Right renal pelvis (tissue), 4 donors: ENCODE measurements at places on chromosomes 5 and 9.

- DNase-seq = no peak
Measured at GRCh38 chr9:132806306-132806705, 71.8 kb downstream of the AK8 start.

GRCh38 chr5:146229222-146229621 lies 25.8 kb downstream of the RBM27 start:
- no peak for DNase-seq

DNA sequence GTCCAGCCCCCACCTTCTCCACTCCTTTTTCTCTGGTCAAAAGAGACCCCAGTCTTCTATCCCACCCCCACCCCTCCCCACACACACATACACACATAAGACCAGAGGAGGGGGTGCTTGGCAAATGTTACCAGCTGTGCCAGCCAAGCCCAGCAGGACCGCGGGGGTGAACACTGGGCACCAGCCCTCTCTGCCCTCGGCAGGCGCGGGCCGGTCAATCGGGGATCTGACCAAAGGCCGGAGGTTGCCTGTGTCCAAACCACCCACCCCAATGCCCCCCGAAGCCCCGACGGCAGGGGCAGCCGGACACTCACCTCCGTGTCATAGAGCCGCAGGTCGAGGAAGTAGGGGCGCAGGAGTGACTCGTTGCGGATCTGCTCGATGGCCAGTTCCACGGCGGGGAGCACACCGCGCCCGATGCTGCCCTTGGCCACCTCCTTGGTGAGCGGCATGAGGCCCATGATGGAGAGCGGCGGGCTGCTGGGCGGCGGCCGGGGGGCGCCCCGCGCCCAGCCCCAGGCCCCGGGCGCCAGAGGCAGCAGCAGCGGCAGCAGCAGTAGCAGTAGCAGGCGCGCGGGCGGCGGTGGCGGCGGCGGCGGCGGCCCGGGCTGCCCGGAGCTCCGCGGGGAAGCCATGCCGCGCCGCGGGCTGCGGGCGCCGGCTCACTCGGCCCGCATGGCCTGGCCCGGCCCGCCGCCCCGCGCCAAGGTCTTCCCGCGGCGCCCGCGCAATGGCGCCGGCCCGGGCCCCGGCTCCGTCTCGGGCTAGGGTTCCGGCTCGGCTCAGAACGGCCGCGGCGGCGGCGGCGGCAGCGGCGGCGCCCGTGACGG lies 417 bp downstream of the GABBR2 start:
- DNase-seq = no peak

- no peak for DNase-seq
Measured at GRCh38 chr9:121299467-121300282, 31.7 kb downstream of the GSN start.

GRCh38 chr9:88224938-88225337 lies 86.7 kb upstream of the SPATA31C2 start:
- DNase-seq = no peak

DNA sequence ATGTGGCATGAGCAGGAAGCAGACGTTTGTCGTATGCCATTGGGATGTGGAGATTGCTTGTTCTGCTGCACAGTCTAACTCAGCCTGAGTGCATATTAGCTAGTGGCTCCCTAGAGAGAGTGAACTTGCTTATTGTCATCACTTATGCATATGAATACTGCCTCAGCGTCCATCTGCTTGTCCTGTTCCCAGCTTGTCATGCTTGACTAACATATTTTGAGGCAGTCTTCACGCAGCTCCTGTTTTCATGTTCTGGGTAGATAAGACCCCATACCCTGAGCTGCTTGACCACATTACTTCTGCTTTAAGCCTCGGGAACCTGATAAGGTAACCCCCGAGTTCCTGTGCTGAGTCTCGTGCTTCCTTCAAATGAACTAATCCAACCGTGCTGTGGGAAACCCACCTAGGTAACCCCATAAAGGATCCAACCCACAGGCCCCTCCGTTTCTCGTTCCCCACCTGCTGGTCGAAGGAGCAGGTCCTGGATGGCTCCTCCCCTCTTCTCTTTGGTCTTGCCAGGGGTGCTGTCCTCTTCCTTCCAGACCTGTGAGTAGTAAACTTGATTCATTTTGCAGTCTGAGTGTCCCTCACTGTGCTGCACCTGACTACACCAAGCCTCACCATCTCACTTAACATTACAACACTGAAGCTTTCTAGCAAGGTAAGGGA lies 25.0 kb downstream of the ANKRD33B start:
- DNase-seq = no peak

- no peak for DNase-seq
Measured at GRCh38 chr5:54713923-54714581, 196.5 kb downstream of the SNX18 start.

DNA sequence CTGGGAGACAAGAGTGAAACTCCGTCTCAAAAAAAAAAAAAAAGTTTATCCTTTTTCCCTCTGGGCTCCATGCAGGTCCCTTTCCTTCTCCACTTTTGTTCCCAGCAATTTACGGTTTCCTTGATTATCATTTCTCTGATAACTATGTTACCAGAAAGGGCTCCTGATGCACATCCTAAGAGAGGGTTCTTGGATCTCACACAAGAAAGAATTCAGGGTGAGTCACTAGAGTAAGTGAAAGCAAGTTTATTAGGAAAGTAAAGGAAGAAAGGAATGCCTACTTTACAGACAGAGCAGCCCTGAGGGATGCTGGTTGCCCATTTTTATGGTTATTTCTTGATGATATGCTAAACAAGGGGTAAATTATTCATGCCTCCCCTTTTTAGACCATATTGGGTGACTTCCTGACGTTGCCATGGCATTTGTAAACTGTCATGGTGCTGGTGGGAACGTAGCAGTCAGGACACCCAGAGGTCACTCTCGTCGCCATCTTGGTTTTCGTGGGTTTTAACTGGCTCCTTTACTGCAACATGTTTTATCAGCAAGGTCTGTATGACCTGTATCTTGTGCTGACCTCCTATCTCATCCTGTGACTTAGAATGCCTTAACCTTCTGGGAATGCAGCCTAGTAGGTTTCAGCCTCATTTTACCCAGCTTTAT lies 13.5 kb upstream of the MELK start:
- DNase-seq = no peak

DNA sequence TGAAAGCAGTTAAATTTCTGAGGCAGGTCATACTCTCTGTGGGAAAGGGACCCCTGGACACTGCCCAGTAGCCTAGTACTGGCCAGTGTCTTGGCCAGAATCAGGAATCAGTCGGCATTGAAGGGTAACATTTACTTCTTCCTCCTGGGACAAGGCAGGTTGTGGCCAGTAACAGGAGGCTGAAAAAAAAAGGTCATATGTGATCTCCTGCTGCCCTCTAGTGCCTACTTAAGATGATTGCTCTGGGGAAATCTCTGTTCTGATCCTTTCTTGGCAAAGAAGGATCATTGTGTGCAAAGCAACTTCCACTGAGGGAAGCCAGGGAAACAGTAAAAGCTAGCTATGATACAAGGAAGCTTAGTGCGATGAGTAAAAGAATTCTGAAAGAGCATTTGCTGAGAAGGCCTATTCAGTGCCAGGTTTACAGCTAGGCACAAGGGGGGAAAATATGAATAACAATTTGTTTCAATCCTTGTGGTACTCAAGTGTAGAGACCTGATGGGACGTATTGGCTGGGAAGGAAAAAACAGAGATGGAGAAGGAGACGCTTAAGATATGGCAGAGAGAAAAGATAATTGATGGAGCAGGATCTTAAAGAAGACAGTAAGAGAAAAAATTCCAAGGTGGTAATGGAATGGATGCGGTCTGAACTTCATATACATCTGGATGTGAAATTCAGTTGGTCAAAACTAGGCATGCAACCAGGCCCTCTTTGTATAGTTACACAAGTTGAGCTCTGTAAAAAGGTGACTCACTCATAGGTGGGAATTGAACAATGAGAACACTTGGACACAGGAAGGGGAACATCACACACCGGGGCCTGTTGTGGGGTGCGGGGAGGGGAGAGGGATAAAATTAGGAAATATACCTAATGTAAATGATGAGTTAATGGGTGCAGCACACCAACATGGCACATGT lies 25.8 kb upstream of the TRIM32 start:
- DNase-seq = peak; percentile 47

- DNase-seq = no peak
Measured at GRCh38 chr5:86596476-86596875, 21.3 kb upstream of the COX7C start.

DNA sequence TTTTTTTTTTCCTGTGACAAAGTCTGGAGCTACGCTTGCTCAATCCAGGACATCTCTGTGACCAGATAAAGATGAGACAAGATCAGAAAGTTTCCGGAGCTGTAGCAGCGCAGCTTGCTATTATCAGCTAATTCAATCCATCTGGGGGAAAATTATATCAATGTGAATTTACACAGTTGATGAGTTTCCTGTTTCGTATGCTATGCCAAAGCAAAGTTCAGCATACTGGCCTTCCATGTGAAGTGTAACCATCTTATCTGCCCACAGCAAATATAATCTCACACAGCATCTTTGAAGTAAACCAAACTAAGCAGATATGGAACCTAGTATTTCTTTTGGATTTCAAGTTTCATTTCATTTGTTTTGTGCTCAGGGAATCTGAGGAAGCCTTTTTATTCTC lies 1767.7 kb downstream of the EFNA5 start:
- no peak for DNase-seq

- no peak for DNase-seq
Measured at GRCh38 chr5:161167016-161167767, 315.2 kb upstream of the ATP10B start.

GRCh38 chr5:758698-759053 lies 25.9 kb downstream of the ZDHHC11B start:
- no peak for DNase-seq

DNA sequence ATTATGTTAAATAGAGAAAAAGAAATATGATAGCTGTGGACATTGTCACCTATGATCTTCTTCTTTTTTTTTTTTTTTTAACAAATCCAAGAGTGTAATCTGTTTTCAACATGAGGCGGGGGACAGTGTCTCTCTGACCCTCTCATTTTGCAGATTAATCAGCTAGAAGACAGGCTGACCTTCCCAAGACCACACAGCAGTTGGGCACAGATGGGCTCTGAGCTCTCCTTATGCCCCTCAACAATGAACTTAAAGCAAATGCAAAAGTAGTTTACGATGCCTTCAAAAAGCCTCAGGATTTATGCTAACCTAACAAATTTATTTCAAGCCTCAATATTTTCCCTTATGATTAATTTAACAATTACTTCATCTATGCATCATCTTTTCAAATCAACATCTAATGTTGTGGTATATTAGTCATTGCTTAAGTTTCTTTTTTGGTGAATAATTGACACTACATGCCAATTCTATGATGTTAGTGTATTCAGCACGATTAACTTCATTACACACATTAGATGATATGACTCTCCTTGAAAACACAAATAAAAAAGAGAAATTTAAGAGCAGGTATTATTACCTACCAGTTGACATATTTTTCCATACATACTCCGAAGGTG lies 7.4 kb downstream of the NFIL3 start:
- no peak for DNase-seq

GRCh38 chr5:37166197-37166596 lies 83.0 kb downstream of the CPLANE1 start:
- DNase-seq = no peak

- no peak for DNase-seq
Measured at GRCh38 chr5:171495122-171495700, 75.8 kb downstream of the FGF18 start.

DNA sequence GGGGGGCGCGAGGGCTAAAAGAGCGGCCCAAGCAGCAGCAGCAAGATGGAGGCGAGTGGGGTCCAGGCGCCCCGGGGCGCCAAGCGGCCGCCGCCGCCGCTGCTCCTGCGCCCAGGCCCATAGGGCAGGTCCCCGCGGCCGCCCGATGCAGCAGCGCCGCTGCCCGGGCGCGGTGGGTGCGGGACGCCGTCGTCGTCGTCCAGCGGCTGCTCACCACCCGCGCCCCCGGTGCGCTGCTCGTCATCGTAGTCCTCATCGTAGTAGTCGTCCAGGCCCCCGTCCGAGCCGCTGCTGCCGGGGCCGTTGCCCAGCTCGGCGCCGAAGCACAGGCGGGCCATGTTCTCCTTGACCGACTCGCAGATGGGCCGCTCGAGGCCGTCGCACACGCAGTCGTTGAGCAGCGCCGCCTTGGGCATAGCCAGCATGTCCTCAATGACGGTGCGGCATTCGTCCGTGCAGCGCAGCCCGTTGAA lies 1.5 kb downstream of the GAS1 start:
- DNase-seq = no peak

DNA sequence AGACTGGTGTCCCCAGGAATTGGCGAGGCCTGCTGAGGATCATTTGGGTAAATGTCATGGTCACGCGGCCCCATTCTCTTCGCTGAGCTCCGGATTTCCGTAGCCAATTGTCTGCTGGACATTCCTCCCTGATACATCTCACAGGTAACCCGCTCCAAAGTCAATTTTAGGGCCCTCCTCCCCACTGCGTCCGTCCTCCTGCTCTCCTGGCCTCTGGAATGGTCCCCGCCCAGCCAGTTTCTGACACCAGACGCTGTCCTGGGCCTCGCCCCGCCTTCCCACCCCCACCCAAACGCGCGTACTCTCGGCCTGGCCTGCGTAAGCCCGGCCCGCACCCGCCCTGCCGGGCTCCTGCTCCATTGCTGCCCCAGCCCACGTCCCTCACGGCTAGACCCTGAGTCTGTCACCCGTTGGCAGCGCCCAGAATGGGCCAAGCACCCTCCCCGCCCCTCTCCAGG lies 202.0 kb downstream of the AUH start:
- DNase-seq = no peak

DNA sequence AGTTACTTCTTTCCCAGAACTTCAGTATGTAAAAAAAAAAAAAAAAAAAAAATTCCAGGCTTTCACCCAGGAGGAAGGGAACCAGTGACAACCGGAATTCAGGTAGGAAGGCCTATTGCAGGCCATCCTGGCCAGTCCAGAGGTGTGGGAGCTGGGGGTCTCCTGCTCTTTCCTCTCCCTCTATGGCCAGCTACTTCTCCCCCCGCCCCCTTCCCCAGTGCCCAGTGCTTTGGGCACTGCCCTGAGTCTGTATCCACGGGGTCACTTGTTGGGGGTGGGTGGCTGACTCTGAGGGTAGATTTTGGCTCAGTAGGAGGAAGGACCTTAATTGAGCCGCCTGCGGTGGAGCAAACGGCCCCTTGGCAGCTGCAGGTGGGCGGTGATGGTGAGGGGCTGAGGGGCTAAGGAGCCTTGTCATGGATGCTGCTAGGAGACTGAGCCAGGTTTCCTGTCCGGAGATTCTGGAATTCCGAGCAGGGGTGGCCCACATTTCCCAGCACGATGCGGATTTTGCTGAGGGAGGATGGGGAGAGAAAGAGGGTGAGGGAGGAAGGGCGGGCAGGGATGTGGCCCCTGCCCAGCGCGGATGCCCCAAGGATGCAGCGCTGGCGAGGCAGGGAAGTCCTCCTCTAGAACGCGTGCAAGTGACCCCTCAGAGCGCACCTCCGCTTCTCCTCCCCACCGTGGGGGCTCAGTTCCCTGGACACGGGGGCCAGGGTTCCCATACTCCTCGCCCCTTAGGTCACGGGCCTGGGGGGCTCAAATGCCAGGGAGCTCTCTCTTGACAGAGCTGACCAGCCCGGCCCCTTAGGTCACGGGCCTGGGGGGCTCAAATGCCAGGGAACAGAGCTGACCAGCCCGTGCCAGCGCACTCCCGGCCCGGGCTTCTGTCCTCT lies 1.2 kb upstream of the PHF2 start:
- no peak for DNase-seq

- DNase-seq = no peak
Measured at GRCh38 chr5:62115014-62115413, 191.0 kb upstream of the KIF2A start.
